ENCODE measurements at places on chromosomes 5 and 9. TPM values are rescaled to one million over a fixed set of nuclear protein-coding genes. Genes with fewer than 3 reads are reported as not detected.

- DNase-seq, result no peak
Measured at GRCh38 chr9:93295456-93296076, 111.6 kb downstream of the WNK2 start.

DNA sequence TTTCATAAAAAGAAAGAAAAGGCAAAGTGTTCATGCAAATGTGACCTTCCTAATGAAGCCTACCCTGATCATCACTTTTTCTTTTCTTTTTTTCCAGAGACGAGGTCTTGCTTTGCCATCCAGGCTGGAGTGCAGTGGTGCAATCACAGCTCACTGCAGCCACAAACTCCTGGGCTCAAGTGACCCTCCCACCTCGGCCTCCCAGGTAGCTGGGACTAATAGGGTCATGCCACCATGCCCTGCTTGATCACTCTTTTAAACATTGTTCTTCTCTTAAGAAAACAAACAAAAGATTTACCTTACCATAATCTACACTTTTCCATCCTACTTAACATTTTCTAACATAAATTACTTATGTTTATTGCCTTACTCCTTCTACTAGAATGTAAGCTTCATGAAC lies 8.5 kb upstream of the GOLGA1 start:
- DNase-seq, result no peak

The CKMT2 gene
- total RNA-seq, result not detected

The PCDHGA4 gene
- total RNA-seq, result not detected

All from G401 (cell line).